ENCODE measurements at places on chromosomes 3 and 15.

- DNase-seq = no peak
Observed at GRCh38 chr15:101022876-101023275, 103.7 kb downstream of the LRRK1 start.

DNA sequence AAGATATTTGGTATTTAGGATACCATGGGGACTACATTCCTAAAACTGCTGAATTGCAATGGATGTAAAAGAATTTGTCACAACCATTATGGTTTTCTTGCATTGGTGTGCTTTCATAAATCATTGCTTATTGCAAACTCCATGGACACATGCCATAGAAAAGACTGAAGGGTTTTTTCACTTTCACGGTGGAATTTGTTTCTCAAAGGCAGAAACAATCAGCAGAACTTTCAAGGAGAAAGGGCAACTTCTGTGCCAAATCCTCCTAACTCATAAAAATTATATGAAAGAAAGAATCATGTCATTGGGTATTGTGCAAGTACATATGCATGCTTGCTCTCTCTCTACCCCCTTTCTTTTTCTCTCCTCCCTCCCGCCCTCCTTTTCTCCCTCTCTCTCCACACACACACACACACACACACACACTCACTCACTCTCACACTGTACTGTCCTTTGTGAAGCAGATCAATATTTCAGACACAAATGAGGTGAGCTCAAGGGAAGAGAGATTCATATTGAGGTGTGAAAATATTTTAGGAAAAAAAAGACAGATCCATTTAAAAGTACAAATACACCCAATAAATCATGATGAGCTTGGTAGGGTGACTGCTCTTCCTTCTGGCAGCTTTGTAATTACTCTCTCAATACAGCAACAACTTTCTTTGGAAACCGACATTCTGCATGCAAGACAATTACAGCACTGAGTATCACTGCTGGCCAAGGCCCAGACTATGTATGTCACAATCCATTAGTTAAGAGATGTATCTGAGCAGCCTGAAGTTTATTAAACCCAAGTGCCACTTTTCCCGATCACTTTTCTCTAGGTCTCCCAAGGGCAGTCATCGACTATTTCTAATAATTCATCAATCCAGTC, 492.6 kb downstream of the TUSC7 start:
- DNase-seq = no peak

- DNase-seq = peak; percentile 27
Observed at GRCh38 chr15:70882361-70882760, 9.9 kb downstream of the THAP10 start.

GRCh38 chr3:164365242-164365641, 713.1 kb downstream of the SI start:
- no peak for DNase-seq

DNA sequence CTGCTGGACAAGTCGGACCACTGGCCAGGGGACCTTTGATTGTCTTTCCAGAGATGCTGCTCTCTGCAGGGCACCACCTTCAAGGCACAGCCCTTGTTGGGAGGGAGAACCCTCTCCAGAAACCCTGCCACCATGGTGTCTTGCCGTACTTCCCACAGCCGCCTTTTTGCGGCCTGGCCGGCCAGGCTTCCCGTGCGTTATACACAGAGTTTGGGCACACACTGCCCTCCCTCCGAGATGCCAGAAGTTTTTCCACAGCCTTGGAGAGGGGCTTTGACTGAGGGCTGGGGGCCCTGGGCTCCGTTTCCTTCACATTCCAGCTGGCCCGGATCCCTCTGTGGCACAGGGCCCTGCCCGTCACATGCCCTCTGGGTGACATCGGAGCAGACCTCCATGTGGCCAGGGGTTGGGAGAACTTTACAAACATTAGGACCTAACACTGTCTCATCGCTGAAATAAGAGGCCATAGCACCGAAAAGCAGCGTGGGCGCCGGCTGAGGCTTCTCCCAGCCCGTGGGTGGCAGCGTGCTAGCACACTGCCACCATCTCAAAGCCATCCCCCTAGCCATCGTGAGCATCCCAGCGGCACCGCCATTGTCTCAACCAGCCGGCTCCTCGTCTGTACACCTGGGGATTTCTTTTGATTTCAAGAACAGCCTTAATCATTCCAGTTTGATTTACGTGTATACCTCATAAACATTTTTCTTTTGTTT, 6.3 kb upstream of the APEH start:
- no peak for DNase-seq

GRCh38 chr3:143002083-143002712, 828 bp downstream of the U2SURP start:
- peak; percentile 52 for DNase-seq

DNA sequence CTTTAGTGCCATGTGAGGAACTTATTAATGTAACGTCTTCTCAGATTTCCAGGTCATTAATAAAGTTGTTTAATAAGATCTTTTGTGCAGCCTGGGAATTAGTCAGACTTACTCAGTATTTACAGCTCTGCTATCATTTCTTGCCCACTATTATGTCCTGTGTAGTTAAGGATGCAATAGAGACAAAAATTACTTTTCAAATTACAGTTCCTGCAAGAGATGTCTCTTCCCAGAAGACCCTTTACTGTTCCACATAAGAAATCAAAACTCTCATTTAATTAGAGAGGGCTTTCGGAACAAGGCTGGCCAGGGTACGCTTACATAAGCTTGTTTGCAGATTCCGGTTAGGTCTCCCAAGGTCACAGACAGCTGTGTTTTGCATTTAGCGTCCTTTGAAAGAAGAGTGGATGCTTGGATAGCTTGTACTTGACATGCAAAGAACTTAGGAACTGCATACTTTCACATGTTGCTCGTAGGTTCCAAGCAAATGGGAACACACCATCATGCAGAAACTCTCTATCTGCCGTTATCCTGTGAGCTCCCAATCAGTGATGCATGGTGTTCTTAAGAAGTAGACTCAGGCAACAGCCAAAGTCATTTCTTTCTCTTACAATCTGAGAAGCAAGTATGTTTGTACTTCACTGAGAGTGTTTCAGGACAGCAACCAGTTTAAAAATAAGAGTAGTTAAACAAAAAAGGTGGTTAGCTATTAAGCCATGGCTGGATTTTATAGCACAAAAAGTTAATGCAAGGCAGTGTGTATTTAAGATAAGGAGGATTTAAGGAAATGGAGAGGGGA, 37.4 kb downstream of the FILIP1L start:
- DNase-seq = no peak

- peak; percentile 34 for DNase-seq
Observed at GRCh38 chr3:17749281-17749680, 6.8 kb upstream of the TBC1D5 start.

DNA sequence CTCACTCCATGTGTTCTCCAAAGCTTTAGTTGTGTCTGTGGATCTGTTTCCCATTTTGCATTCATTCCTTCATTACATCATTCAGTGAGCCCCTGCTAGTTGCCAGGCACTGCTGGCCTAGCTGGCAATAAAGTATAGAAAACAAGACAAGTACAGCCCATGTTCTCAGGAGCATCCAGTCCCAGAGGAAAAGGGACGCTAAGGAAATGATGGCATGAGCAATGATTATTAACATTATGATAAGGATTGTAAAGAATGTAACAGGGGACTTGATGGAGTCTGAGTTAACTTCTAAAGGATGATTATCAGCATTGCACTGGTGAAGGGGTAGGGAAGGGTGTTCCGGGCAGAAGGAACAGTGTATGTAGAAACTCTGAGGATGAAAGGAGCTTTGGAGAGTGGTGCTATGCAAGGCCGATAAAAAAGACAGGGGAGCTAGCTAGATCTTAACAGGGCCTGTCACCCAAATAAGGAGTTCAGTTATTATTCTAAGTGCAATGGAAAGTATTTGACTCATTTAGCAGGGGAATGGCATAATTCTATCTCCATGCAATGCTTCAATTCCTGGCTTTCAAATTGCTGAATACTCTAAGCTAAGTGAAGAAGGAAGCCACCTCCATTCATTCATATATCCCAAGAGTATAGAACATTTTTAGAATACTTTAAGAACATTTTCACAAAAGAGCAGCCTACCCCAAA, 258.2 kb upstream of the STT3B start:
- no peak for DNase-seq

- DNase-seq = peak; percentile 18
Observed at GRCh38 chr3:57112206-57112605, 51.7 kb downstream of the SPATA12 start.

- no peak for DNase-seq
Observed at GRCh38 chr3:69819282-69819681, 80.0 kb downstream of the MITF start.

- DNase-seq = no peak
Observed at GRCh38 chr15:90171623-90172022, 29.5 kb upstream of the SEMA4B start.

DNA sequence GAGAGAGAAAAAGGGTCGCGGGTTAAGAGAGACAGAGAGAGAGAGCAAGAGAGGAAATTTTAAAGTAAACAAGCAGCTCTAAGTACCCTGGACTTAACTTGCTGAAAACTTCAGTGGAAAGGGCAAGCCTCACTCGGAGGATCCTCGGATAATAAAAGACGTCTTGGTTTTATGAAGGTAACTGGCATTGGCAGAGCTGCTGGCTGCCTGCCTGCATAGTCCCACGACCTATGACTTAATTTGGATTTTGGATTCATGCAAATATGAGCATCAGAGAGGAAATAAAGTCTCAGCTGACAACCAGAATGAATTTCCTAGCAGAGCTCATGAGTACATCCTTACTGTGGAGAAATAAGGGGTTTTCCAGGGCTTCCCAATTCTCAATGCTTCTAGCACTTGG, 95.1 kb upstream of the PDZRN3 start:
- peak; percentile 65 for DNase-seq

- no peak for DNase-seq
Observed at GRCh38 chr3:195860456-195860855, 47.9 kb downstream of the TNK2 start.

- DNase-seq = no peak
Observed at GRCh38 chr15:31733424-31733823, 296.9 kb upstream of the CHRNA7 start.

- DNase-seq = no peak
Observed at GRCh38 chr3:169629895-169630294, 33.6 kb downstream of the MECOM start.

DNA sequence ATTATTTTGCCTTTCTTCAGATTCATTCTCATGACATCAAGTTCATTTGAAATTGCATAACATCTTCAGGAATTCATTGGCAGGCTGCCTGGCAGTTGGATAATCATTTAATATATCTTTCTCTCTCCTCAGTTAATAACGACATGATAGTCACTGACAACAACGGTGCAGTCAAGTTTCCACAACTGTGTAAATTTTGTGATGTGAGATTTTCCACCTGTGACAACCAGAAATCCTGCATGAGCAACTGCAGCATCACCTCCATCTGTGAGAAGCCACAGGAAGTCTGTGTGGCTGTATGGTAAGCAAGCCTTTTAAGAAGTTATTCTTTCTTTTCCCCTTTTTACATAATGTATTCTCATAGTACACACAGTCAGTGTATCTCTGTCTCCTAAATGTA, 38.2 kb downstream of the TGFBR2 start:
- peak; percentile 80 for DNase-seq

DNA sequence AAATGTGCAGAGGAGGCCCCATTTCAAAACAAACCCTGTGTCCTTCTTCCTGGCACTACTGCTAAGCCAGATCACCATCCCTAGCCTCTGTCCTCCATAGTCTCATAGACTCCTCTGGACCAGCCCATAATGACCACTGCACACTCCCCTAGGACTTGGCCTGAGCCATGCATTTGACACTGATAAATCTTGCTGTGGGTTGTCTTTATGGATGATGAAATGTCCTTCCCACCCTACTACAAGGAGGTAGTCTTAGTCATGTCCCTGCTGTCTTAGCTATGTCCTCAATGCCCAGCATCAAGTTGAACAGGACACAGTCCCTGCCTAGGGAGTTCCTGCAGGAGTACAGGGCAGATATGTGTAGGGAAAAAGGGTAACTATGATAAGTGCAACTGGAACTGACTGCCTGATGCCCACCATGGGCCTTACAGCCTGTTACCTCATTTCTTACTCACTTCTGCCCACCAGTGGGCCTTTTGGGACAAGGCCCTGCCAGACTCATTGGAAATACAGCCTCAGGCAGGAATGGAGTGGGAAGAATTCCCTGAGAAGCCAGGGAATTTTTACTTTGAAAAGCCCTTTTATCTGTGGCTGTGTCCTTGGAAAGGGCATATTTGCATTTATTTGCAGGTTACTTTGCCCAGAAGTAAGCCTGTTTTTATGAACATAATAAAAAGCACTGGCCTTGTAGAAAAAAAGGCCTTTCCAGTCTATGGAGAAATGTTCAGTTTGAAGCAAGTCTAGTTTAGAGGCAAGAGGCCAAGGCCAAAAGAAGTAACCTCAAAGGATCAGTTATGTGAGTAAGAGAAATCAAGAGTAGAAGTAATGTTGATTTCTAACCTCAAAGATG, 199.6 kb upstream of the EIF1B start:
- DNase-seq = no peak

DNA sequence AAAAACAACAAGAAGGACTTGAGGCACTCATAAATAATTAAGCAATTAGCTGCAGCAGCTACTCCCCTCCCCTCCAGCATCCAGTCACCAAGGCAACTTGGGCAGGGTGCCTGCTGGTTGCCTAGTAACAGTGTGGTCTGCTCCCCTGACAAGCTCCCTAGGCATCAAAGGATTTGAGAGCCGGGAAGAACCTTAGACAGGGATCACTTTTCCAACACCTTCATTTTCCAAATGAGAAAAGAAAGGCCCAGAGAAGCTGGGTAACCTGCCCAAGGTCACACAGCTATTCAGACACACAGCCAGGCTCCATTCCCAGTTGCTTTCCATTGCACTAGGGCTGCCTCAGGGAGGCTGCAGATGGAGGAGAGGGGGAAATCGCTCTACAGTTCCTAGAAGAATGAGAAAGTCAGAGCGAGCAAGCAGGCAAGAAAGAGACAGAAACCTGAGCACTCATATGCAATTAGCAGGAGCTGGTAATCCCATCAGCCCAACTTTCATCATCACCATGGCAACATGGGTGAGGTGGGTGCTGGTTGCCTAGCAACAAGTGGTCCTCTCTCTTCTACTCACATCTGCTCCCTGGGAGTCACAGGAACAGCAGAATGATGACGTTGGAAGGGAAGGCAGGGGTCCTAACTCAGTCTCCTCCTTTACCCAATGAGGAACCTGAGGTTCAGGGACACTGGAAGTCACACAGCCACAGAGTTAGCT, 3.6 kb upstream of the EIF4E3 start:
- DNase-seq = no peak

- peak; percentile 19 for DNase-seq
Observed at GRCh38 chr3:104316118-104316517, 1050.6 kb upstream of the ALCAM start.

DNA sequence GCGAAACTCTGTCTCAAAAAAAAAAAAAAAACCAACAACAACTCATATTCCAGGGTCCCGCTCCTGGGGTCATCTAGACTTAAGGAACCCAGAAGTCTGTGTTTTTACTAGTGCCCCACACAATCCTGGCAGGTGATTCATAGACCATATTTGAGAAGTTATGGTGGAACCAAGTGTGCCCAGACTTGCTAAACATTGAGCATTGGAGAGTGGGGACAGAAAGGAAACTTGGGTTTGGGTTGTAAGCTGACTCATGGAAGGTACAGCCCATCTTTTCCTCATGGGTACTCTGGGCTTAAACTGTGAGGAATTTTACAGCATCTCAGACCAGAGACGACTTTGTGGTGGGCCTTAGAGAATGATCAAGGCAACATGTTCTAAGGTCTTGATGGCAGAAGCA, 18.3 kb upstream of the IGF2BP2 start:
- DNase-seq = no peak
